ENCODE measurements at places on chromosomes 5 and 9.

GRCh38 chr9:35357116-35357515, 132.8 kb upstream of the RUSC2 start:
- no peak for DNase-seq

GRCh38 chr9:21110708-21111576, 30.7 kb downstream of the IFNW1 start:
- DNase-seq: no peak

DNA sequence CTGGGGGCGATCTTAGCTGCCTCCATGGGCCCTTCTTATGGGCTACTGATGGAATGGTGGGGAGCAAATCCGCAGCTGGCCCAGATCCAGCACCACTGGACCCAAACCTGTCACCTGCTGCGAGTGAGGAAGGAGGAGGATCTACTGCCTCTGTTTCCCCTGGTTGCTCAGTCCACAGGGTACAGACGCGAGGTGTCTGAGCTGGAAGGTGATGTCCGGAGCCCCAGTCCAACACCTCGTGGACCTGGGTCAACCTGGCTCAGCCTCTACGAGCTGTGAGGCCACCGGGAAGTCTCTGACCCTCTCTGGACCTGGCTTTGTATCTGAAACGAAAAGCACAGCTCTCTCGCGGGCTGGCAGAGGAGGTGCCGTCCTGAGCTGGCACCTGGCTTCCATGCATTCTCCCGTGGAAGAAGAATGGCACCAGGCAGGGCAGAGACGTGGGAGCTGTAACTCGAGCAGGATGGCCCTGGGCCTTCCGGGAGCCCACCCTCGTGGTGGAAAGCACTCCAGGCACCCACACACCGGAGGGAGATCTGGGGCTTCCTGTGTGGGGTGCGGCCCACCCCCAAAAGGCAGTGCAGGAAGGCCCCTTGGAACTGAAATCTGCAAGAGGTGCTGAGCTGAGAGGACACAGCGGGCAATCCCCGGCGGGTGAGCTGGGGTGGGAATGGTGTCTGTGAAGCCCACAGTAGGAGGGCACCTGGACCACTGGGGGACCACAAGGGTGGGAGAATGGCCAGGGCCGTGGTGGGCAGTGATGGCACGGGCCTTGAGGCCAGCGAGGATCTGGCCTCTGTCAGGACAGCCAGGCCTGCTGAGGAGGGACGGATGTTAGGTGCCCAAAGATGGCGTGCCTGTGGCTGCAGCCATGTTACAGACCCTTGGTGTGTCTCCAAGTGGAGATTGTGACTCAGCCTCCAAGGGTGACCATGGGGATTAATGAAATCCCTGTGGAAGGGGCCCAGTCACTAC, 133.4 kb downstream of the OLFM1 start:
- DNase-seq: no peak

GRCh38 chr5:153755913-153756500, 265.5 kb downstream of the GRIA1 start:
- DNase-seq: no peak

GRCh38 chr5:167020418-167020817, 1271.0 kb upstream of the WWC1 start:
- DNase-seq: no peak

DNA sequence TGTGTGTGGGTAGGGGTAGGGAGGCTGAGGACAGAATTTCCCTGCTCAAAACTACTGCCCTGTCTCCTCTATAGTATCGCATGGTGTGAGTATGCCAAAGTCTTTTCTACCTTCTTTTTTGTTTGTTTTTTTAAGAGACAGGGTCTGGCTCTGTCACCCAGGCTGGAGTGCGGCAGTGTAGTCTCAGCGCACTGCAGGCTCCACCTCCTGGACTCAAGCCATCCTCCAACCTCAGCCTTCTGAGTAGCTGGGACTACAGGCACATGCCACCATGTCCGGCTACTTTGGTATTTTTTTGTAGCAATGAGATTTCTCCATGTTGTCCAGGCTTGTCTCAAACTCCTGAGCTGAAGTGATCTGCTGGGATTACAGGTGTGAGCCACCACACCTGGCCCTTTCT, 2.5 kb downstream of the SRP19 start:
- DNase-seq: no peak

DNA sequence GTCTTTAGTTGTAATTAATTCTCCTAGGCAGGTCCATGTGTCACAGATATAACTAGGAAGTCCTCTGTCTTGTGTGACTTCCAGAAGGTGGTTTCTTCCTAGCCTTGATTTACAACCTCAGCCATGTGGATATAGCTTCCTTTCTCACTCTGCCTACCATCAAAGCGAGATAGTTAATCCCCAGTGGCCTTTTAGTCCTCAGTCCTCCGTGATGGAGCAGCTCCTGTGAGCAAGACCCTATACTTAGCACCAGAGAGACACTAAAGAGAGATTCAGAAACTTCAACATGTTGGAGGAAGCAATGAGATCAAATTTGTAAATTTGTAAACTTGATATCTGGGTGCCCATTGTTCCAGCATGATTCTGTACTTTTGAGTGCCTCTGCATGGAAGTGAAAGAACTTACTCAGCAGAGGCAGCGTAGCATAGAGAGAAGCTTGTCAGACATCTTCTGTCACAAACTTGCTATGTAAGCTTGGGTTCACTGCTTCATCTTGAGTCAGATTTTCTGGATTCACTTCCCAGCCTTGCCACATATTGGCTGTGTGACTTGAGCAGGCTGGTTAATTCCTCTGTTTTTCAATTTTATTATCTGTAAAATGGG, 170.2 kb upstream of the NR3C1 start:
- no peak for DNase-seq

DNA sequence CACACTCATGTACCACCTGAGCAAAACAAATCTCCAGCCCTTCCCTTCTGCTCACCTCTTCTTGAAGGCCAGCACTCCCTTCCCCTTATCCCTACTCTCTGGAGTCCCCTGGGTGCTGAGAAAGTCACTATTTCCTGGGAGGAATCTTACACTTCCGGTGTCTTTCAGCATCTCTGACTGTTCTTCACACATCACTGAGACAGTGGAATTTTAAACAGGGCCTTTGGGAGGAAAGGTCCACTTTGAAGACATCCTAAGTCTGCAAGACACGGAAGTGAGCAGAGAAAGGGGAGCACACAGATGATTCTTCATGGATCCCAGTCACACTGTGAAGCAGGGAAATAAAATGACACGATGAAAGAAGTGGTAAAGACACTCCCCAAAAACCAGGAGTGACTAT, 25.6 kb downstream of the FRMD3 start:
- no peak for DNase-seq

GRCh38 chr9:4084435-4084818, 215.4 kb downstream of the GLIS3 start:
- DNase-seq: no peak

GRCh38 chr5:88736494-88736893, 146.5 kb downstream of the MEF2C start:
- DNase-seq: no peak

DNA sequence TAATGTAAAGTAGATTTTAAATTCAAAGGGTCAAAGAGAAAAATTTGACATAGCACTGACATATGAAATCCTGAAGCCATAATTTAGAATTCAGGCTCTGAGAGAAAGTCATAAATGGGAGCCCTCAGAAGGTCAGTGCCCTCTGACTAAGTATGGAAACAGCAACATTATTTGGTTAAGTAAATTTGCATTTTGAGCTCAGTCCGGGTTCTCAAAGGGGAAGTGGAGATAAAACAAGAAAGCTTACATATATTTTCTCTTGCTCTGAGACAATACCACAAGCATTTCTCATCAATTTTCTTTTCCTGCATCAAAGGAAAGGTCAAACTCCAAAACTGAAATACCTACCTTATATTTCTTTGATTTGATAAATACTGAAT, 348.0 kb downstream of the SEMA5A start:
- no peak for DNase-seq

DNA sequence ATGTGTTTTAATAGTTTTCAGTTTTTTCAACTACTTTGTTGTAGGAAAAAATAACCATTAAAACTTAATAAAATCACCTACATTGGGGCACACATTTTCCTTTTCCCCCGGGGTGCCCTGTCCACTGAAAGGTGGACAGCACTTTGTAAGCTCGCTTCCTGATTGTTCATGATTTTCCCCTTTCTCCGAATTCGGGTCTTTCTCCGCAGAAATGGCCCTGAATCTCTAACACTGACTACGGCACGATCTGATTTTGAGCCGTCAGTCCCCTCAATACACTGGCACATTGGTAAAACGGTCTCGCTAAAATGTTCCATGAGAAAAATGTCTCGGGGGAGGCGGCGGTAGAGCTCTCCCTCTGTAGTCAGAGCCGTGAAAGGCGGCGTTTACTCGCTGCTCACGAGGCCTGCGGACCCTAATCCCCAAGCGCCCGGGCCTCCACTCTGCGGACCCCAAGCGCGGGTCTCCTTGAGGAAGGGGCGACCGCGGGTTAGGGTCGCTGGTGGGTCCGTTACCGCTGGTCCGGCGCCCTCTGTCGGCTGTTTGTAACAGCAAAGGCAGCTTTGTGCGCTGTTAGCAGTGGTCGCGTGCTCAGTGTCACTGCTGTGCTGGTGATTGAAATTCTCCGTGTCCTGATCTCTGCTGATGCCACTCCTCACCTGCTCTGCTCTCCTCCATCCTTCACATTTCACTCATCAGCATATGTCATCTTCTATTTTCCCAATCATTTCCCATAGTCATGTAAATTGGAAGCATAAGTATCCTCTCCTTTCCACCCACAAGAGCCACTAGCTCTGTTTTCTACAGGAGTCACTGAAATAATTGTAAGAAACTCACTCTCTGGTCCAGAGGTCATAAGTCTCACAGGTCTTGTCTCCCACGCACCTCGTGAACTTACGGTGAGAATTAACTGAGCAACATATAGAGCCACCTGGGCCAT, 10.8 kb upstream of the IFNA2 start:
- peak; percentile 71 for DNase-seq

GRCh38 chr9:73023025-73023541, 70.2 kb upstream of the ALDH1A1 start:
- DNase-seq: peak; percentile 32

GRCh38 chr9:83024506-83025125, 38.3 kb downstream of the RASEF start:
- no peak for DNase-seq

DNA sequence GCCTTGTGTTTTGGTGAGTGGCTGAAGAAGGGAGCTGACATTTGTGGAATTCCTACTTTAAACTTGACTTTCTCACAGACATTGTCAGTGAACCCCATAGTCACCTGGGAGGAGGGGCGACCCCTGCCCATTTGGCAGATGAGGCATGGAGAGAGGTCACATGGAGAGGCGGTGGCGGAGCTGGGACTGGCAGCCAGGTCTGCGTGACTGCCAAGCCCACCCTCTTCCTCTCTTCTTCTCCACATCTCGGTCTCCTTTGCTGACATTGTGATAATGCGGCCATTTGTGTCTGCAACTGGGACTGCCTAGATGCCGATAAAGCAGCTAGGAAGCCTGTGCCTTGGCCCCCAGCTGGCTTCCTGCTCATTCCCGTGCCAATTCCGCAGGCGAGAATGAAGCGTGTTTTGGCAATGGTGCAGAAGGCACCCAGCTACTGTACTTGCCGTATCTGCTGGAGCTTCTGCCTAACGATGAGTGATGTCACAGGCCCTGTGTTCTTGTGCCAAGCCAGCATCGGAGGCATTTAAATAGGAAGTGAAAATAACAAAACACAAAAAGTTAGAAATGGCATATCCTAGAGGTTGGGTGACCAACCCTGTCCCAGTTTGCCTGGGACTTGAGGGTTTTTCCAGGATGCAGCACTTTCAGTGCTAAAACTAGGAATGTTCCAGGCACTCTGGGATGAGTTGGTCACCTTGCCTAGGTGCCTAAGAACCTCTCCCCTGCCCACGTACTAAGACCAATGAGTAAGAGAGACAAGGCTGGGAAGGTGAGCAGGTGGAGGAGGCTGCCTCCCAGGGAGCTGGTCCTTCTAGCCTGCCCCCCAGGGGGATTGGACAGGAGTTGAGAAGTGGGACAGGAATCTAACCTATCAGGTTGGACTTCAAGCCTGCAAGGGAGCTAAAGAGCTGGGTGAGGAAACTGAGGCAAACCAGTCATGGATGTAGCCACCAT, 23.6 kb downstream of the OLFML2A start:
- DNase-seq: no peak

- DNase-seq: no peak
These were observed 73.0 kb upstream of the SLC25A51 start for GRCh38 chr9:37976714-37977477.

- DNase-seq: no peak
These were observed 187.4 kb upstream of the NFIB start for GRCh38 chr9:14501366-14501765.

GRCh38 chr5:34790069-34790468, 48.9 kb upstream of the TTC23L start:
- DNase-seq: no peak

DNA sequence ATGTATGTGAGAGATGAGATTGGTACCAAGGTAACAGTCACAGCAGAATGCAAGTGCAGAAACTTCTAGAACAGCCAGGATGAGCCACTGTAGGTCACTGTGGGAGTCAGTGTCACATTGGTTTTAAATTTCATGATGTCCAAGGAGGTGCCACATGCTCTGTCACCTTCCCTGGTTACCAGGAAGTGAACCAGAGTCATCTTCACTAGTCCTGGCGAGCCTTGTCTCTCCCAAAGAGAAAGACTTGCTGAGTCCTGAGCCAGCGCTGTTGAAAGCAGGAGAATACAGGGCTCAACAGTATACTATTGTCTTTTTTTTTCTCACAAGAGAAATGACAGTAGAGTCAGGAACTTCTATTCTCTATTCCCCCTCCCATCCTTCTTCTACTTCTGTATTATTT, 615.5 kb downstream of the RAB3C start:
- no peak for DNase-seq

GRCh38 chr9:112180387-112180881, 5.3 kb upstream of the SUSD1 start:
- DNase-seq: peak; percentile 31

GRCh38 chr9:38228331-38229103, 159.5 kb upstream of the SHB start:
- DNase-seq: no peak

DNA sequence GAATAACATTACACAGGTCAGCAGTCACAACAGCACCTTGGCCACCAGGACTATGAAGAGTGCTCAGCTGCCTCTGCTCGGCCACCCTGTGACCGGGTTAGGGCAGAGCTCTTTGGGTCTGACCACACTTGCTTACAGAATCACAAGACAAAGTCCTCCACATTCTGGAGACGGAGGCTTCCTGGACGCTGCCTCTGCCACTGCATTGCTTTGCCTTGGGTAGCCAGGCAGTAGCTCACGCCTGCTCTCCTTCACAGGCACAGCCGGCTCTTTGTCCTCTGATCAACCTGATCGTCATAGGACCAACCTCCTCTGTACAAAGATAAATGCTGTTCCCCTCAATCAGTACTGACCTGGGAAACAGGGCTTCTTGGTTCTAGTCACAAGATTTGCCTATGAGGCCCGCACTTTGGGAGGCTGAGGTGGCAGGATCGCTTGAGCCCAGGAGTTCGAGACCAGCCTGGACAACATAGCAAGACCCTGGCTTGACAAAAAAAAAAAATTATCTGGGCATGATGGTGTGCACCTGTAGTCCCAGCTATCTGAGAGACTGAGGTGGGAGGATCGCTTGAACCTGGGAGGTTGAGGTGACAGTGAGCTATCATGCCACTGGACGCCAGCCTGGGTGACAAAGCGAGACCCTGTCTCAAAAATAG, 128.4 kb upstream of the IER5L start:
- DNase-seq: no peak

- DNase-seq: no peak
These were observed 26.4 kb upstream of the TMEM171 start for GRCh38 chr5:73093943-73094342.

- no peak for DNase-seq
These were observed 34.6 kb downstream of the OXCT1 start for GRCh38 chr5:41835645-41836044.

Data from stimulated activated CD4-positive, alpha-beta T cell treated with anti-CD3 and anti-CD28 coated beads, Interleukin-4, amount 100 ng/mL, for 1 hour (primary cell).